ENCODE measurements at places on chromosomes 6 and 20. TPM values are rescaled to one million over a fixed set of nuclear protein-coding genes. Genes with fewer than 3 reads are reported as not detected.

GRCh38 chr20:11901127-11901526 is 16.6 kb upstream of the BTBD3 start:
- peak; percentile 97 for DNase-seq

Gene CALHM6
- total RNA-seq, result 9.6 TPM

GRCh38 chr6:139189665-139190064 is 54.8 kb downstream of the HECA start:
- no peak for DNase-seq

Gene DEF6
- 0.72 TPM for total RNA-seq

DNA sequence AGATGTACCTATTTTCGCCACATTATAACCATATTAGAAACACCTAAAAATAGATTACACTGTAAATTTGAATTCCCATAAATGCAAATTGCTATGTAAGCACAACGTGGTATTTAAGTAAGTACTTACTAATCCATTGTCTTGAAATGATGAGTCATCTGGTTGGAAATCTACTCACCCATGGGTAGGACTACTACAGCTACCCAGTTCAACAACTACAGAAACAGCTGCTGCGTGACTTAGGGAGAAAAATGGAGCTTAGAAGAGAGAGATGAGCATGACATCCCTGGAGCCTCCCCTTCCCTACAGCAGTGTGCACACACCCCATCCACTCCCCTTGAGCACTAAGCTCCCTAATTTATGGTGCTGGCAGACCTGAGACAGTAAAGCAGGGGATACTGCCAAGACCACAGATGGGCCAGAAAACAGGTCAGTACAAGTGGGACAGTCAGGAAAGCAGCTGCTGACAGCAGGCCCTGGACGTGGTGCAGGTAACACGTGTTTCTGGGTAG is 26.9 kb downstream of the RRAGD start:
- peak; percentile 51 for DNase-seq

- no peak for DNase-seq
Measured at GRCh38 chr20:843912-844311, 10.4 kb downstream of the FAM110A start.

DNA sequence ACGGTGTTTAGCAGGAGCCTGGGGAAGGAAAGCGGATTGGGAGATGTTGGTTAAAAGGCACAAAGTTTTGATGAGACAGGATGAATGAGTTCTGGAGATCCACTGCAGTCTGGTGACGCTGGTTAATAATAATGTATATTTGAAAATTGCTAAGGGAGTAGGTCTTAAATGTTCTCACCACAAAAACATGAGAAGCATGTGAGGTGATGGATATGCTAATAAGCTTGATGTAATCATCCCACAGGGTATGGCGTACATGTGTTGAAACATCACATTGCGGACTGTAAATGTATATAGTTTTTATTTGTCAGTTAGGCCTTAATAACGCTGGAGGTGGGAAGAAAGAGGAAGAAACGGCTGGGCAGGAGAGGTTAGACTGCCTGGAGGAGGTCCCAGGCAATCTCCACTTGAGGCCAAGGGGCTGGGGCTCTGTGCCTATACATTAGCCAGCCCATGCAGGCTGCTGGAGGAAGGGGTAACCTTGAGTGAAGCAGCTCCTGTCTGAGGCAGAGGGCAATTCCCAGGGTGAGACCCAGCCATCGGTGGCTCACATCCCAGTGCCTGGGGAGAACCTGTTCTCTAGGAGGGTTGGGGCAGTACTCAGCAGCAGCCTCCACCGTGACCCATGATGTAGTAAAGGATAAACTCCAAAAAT is 188.2 kb upstream of the QKI start:
- no peak for DNase-seq

DNA sequence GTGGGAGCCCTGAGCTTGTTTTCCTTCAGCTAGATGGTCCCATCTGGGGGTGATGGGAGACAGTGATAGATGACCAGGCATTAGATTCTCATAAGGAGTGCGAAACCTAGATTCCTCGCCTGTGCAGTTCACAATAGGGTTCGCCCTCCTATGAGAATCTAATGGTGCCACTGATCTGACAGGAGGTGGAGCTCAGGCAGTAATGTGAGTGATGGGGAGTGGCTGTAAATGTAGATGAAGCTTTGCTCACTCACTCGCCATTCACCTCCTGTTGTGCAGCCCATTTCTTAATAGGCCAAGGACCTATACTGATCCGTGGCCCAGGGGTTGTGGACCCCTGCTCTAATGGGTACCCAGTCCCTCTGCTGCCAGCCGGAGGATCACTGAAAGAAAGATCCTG is 20.7 kb upstream of the KCNB1 start:
- DNase-seq, result no peak

GRCh38 chr6:63813566-63814120 is 178.0 kb downstream of the PHF3 start:
- DNase-seq, result no peak
